Left hindlimb (tissue), 1 donor: ENCODE measurements at places on chromosomes 16 and 17.

GRCh38 chr16:57133886-57134285 lies 41.5 kb downstream of the CPNE2 start:
- DNase-seq = no peak

- no peak for DNase-seq
Observed at GRCh38 chr17:77313831-77314230, 173.1 kb downstream of the SEC14L1 start.

- no peak for DNase-seq
Observed at GRCh38 chr16:48960830-48961229, 320.8 kb downstream of the CBLN1 start.

- DNase-seq = no peak
Observed at GRCh38 chr16:47829850-47830600, 325.8 kb downstream of the ABCC12 start.

DNA sequence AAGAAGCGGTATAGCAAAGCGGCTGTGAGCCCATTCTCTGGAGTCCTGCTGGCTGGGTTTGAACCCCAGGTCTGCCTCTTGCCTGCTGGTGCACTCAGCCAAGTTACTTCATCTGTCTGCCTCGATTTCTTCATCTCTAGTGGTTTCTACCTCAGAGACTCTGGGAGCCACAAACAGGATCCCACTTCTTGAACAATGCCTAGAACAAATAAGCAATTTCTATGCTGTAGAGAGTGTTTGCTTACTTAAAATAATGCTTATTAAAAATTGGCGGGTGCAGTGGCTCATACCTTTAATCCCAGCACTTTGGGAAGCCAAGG lies 75.5 kb downstream of the CMIP start:
- DNase-seq = no peak

- no peak for DNase-seq
Observed at GRCh38 chr16:65617421-65617820, 495.6 kb upstream of the CDH11 start.

DNA sequence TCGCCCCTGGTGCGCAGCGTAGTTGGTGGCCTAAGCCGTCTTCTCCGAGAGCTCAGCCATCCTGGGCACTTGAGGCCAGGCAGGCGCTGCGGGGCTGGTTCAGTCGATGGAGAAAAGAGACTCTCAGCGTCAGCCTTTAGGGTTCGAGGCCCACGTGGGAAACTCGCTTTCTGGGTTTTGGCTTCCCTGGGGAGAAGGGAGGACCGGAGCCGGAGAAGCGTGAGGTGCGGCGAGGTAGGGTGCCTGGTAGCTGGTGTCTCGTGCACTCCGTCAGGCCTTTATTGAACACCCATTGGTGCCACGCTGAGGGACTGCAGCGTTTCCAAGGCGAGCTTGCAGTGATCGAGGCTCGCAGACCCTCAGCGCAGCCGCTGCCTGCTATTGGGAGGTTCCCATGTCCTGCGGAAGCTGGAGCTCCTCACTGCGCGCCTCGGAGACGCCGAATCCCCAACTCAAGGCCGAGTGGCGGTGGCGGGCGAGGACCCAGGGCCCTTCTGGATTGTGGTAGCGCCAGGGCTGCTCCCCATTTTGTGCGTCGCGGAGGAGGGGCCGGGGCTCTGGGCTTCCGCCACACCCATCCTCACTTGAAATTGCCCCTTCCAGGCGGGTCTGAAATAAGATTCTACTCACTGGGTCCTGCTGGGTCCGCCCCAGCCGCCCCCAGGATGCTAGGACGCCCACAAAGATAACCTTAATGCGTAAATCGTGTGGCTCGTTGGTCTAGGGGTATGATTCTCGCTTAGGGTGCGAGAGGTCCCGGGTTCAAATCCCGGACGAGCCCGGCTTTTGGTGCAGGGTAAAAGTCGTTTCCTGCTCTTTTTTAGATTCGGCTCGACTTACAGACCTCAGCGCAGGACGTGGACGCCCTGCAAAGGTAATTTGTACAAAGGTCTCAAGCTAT lies 1.2 kb downstream of the OR1F1 start:
- DNase-seq = peak; percentile 49

DNA sequence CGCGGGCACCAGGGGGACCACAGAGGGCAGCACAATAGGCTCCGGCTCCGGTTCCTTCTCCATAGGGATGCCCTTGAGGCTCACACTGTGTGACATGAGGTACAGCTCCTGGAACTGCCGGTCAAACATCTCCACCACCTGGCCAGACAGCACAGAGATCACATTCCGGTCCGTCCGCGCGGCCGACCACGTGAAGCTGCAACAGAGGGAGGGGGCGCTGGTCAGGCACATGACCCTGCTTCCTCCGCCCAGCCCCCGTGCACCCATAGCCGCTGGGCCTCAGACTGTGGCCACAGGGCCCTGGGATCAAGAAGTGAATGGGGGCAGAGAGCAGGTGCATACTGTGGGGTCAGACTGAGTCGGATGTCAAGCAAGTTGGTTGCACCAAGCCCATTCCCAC lies 25.9 kb downstream of the FAM83G start:
- DNase-seq = no peak

- peak; percentile 44 for DNase-seq
Observed at GRCh38 chr16:76583466-76583865, 306.3 kb downstream of the CNTNAP4 start.

- DNase-seq = no peak
Observed at GRCh38 chr16:65377195-65377594, 255.3 kb upstream of the CDH11 start.

DNA sequence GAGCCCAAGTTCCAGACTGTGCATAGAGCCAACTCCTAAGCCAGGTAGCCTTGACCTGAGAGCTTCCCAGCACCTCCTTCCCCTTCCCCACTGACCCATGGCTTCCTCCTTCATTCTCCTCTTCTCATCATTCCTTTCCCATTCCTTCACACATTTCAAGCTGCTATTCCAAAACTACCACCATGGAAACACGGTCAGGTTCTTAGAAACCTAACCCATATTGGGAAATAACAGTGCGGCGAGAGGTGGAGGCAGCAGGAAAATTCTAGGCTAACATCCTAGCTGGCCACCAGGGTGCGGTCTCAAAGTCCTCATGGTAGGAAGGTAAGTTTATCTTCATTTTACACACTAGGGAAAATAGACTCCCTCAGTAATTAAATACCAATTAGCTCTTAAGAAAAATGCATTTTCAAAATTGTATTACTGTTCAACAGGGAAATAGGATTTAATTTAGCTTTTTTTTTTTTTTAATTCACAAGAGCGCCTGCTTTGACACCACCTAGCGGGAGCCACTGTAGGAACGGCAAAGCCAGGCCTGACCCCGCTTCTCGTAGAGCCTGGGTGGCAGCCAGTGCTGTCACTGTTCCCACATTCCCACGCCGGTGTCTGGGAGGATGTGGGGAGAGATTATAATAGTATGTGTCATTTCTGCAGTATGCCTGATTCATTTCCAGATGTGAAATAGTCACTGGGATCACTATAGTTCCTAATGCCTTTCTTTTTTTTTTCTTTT lies 14.0 kb upstream of the SPHK1 start:
- DNase-seq = peak; percentile 84

DNA sequence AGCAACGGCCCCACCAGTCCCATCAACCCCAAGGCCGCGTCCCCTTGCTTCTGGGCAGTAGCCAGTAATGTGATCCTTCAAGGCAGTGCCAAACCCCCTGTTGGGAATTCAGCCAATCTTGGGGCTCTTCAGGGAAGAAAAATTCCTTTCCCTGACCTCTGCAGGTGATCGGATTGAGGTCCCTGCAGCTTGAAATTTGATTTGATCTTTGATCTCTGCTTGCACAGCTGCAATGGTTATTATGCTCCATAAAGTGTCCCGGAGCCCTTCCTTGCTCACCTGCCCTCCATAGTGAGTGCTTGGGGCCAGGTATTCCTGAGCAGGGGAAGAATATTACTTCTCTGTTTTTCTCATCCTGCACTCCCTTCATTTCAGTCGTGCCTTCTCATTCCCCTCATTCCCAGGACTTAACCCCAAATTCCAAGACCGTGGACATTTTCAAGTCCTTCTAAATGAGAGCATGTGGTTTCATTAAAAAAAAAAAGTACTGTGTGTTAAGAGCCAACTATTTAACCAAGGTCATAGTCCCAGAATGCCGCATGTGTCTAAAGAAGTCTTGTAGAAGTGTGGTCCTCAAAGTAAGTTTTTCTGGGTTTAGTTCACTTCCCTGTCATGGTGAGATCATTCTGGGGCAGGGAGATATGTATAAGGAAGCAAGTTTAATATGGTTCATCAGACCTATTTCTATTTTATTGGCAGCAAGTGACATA lies 56.3 kb downstream of the SOX9 start:
- no peak for DNase-seq

DNA sequence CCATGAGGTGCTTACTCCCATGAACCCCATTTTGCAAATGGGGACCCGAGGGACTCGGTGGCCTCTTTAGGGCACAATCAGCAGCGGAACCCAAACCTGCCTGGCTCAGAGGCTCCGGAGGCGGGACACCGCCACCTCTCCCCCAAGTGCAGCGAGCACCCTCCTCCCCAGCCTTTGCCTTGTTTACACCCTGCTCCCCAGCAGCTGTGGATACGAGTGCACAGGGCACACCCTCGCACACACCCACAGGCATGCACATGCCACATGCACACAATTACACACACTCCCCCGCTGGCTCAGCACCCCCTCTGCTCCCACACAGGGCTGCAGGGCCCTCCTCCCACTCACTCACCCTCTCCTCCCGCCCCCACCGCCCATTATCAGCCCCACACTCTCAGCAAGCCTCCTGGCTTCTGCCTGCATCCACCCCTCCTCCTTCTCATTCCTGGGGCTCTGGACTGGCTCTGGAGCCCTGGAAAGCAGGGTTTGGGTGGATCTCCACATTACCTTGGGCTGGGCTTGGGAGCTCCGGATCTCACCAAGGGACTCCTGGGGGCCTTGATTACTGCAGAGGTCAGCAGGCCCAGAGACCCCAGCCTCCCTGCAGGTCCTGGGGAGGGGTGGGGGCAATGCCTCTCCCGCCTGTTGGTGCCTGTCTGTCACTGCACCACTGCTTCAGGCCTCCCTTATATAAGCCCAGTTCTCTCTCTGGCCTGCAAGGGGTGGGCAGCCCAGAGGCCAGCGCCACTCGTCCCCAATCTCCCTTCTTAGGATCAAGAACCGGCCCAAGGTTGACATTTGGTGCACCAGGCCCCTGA lies 6.4 kb downstream of the PDK2 start:
- peak; percentile 67 for DNase-seq

DNA sequence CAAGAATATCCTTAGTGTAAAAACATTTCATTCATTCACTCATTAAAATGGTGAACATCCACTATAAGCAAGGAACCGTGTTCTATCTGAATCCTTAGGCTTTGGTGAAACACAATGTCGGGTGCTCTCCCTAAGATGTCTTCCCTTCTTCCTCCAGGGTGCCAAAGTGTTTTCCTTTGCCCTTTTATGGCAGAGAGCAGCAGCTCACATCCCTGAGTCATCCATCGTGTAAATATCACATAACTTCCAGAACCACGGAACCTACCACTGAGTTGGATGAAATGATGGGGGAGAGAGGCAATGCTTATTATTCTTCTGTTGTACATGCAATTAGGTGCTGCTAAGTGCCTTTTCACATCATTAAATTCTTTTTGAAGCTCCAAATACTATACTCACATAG lies 50.2 kb downstream of the DNAH3 start:
- no peak for DNase-seq

- no peak for DNase-seq
Observed at GRCh38 chr16:25925421-25925820, 233.7 kb downstream of the HS3ST4 start.

DNA sequence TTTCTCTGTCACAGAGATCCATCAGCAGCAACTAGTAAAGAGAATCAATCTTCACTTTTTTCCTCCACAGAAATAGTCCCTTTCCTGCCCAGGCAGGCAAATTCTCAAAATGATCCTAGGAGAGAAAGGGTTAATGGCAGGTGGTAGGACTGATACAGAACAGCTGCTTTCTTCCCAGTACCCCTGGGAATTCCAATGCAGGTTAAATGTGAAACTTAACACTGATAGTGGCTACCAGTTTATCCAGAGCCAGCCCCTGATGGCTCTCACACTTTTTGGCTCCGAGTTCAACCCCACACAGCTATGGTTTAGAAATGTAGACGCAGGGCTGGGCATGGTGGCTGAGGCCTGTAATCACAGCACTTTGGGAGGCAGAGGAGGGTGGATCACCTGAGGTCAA lies 22.2 kb downstream of the MARVELD3 start:
- no peak for DNase-seq
